ENCODE measurements at places on chromosomes 3 and 15. TPM values are rescaled to one million over a fixed set of nuclear protein-coding genes. Genes with fewer than 3 reads are reported as not detected.

CCK gene
- total RNA-seq: not detected

ANKRD28 gene
- total RNA-seq: 28.9 TPM

HDC gene
- not detected for total RNA-seq

CCDC39 gene
- total RNA-seq: not detected

STAC gene
- not detected for total RNA-seq

TLR9 gene
- total RNA-seq: not detected

Measured in HepG2 (cell line).